ENCODE measurements at places on chromosomes 12 and 14. TPM values are rescaled to one million over a fixed set of nuclear protein-coding genes. Genes with fewer than 3 reads are reported as not detected.

Gene SMCO3
- total RNA-seq, result not detected

Gene RD3L
- total RNA-seq, result not detected

Gene RPL6
- total RNA-seq, result 1,091 TPM

Gene MDGA2
- not detected for total RNA-seq

Gene FCF1
- total RNA-seq, result 7.4 TPM

Gene TMCC3
- 3.0 TPM for total RNA-seq

Gene NAA30
- total RNA-seq, result 4.0 TPM

Gene SPTB
- under 0.01 TPM for total RNA-seq

Gene CCDC177
- total RNA-seq, result not detected

DNA sequence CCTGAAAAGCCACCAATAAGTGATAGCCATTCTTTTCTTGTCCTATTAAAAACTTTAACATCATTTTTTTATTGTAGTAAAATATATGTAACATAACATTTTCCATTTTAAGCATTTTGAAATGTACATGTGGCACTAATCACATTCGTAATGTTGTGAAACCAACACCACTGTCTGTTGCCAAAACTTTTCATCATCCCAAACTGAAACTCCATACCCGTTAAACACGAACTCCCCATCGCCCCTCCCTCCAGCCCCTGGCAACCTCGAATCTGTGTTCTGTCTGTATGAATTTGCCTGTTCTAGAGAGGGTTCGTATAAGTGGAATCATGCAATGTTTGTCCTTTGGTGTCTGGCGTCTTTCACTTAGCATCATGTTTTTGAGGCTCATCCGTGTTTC is 75.9 kb downstream of the CCDC92 start:
- DNase-seq, result no peak

DNA sequence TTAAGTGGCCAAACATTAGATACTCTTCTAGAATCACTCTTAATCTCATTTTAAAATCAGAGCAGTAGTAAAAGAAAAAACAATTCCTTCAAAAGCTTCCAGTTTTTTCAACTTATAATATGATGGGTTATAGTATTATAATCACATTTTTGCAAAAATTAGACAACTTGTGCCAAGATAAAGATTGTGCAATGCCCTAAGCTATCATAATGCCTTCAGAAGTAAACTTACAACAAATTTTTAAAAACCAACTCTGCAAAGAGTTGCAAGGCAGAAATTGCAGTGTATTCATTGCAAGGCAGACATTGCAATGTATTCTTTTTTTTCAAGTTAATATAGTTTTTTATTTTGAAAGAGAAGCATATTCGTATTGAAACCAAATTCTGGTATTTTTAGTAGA is 47.2 kb upstream of the KITLG start:
- DNase-seq, result no peak

GRCh38 chr12:19450362-19450761 is 11.1 kb downstream of the AEBP2 start:
- DNase-seq, result no peak

- no peak for DNase-seq
Observed at GRCh38 chr12:118307069-118307954, 65.4 kb downstream of the TAOK3 start.

GRCh38 chr12:56836317-56836716 is 73.2 kb downstream of the HSD17B6 start:
- no peak for DNase-seq

GRCh38 chr12:47021298-47021697 is 58.1 kb upstream of the PCED1B start:
- DNase-seq, result peak; percentile 84

DNA sequence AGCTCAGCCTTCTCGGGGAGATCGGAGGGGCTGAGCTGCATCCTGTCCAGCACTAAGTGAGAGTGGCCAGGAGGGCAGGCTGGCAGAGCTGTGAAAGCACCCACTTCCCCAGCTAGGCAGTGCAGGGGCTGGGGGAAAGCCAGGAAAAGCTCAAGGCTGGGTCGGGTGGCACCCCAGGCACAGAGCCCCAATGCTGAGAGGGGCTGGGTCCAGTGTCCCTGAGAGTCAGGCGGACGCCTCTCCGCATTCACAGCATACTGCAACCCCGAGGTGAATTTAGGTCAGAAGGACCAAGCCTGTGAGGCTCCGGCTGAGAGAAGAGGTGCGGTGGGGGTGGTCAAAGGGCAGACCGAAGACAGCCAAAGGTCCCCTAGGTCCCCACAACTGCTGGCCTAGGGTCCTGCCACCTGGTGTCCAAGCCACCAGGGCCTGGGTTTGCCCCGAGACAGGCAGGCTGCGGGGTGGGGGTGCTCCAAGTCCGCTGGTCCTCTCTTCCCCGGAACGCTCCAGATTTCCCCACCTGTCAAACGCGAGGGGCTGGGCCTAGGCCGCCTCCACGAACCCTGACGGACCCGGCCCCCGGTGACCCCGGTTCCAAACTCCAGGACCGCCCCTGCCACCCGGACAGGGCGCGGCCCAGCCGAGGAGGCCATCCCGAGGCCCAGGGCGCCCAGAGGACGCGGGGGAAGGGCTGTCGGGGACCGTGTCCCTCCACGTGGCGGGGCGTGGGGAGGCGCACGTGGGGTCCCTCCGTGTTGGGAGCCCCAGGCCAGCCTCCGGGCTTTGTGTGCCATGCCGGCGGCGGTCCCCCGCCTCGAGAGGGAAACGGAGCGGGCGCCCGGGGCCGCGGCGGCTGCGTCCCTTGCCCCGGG is 527 bp downstream of the CAMKK2 start:
- DNase-seq, result peak; percentile 37

DNA sequence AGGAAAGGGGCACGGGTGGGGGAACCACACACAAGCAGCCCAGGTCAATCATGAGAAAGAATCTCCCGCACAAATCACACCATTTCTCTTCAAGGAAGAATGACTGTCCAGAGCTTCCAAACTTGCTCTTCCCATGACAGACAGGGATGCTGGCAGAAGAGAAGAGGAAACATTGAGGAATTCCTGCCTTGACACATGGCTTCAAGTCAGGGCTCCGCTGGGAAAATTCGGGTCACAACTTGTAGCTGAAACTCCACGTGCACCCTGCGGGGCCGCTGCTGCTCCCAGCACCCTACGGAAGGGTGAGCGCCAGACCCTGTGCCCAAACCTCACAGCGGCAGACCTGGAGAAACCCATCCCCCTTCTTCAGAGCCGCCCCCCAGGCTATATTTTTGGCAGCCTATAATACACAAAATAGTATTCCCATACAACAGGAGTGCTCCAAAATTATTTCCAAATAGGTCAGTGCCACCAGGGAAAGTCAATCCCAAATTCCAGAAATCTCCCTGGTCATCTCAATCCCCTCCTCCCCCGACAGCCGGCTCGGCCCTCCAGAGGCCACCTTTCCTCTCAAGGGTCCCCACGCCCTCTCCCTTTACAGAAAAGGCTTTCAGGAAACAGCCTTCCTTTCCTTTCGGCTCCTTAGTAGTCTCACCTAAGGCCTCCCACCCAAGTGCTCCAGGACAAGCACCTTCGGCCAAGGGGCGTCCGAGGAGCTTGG is 1.3 kb downstream of the TMEM132D start:
- DNase-seq, result no peak

DNA sequence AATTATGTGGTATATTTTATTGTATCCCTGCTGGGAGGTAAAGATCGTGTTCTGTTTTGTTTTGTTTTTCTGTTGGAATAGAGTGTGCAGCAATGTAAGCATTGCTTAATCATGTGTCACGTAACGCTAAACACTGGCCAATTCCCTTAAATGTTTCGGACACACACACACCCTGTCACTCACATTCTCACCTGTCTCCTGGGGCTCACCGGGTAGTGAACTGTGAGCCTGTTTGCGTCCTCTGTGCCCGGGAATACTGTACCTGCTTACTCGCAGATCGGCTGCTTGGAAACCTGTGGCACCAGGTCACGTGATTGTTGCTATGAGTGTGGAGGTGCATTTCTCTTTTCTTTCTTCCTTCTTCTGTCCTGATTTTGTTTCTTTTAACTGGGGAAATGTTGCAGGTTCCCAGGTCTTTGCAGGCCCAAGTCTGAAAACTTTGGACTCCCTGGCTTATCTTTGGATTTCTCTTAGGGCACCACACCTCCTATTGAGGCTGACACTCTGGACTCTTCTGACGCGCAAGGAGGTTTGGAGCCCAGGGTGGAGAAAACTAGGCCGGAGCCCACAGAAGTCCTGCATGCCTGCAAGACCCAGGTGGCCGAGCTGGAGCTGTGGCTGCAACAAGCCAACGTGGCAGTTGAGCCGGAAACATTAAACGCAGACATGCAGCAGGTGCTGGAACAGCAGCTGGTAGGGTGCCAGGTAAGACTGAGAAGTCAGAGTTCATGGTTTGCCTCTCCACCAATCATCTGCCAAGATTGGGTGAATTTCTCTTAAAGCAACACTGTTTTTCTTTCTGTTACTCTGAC is 181.1 kb downstream of the ESR2 start:
- peak; percentile 26 for DNase-seq

- DNase-seq, result no peak
Observed at GRCh38 chr12:123843912-123844748, 82.0 kb downstream of the DNAH10 start.

- no peak for DNase-seq
Observed at GRCh38 chr12:81034926-81035325, 43.0 kb upstream of the ACSS3 start.

- DNase-seq, result no peak
Observed at GRCh38 chr12:42166501-42166900, 21.8 kb upstream of the GXYLT1 start.

DNA sequence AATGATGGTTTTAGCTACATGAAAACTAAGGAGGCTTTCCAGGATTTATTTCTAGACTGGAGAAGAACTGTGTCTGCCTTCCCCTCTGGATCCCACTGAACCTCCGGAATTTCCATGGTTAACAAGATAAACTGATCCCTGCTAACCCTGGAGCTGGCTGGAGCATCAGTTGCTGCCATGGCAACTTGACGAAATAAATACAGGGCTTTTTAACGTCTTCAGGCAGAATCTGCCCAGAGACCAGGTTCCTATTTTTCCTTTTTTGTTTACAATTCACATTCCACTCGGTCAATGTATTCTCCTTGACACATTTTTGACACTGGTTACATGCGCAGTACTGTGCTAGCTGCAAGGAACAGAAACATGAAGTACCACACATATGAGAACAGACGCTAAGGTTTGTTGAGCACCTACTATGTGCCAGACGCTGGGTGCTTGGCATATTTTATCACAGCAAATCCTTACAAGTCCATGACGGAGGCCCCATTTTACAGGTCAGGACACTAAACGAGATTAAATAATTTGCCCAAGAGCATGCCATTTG is 1.7 kb downstream of the C14orf132 start:
- no peak for DNase-seq

DNA sequence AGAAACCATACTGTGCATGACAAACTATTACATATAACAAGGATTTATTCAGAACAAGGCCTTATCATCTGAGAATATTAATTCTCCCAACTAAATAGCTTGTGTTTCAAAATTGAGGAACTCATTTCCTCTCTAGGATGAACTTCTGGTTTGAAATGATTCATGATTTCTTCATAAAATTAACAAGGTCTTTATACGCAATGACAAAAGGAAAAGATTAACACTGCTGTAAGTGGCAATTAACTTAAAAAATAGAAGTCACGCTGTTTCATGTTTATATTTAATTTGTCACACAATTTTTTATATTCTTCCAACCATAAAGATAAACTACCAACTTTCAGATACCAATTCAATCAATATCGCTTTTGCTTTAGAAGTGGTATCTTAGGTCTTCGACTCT is 80.8 kb downstream of the GRIP1 start:
- no peak for DNase-seq

GRCh38 chr12:122980183-122981035 is at the start of gene ARL6IP4:
TSS of gene ARL6IP4 (plus strand) at chr12:122980681. CDS start at chr12:122981140, 459 bp downstream.
- peak; percentile 70 for DNase-seq

- no peak for DNase-seq
Observed at GRCh38 chr14:53619691-53620231, 336.9 kb downstream of the BMP4 start.

- DNase-seq, result no peak
Observed at GRCh38 chr14:87994974-87995373, 2.0 kb upstream of the GALC start.

DNA sequence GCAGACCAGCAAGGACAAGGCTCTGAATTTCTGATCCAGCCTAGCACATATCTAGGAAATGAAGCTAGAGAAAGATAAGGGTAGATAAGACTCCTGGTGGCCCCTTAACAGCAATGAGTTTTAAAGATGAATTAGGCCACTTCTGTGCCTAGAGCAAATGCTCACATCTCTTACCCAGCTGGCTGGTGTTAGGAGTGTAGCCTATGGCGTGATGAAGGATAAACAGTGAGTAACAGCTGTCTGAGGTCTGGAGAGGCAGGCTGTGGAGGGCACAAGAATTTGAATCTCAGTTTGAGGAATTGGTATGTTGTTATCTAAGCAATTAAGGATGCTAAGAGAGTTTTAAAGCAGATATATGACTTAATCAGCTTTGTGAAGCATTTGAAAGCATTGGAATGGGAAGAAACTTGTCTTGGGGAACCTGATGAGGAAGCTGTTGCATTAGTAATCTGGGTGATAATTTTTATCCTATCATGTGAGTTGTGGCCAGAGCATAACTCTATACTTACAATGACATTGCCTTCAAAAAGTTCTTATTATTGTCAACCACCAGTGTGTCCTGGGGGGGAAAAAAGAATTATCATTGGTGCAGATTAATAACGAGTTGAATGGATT is 161.8 kb downstream of the SRGAP1 start:
- DNase-seq, result no peak

- no peak for DNase-seq
Observed at GRCh38 chr12:16335838-16336237, 11.6 kb upstream of the MGST1 start.

DNA sequence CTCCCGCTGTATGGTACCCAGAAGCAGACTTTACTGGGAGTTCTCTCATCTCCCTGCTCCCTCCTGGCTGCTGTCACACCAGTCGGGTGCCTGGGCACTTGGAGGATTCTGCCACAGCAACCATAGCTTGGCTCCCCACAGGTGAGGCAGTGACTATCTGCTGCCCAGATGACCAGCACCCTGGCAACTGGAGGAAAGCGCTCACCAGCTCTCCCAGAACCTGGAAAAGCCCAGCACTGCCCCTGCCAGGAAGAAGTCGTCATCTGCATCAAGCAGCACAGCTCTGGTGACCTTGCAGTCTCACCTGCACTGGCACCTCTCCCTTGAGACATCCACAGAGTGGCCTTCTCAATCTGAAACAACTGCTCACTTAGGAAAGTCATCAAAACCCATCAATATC is 31.9 kb upstream of the TC2N start:
- peak; percentile 19 for DNase-seq

Data from HT-29 (cell line).